Keratinocyte (primary cell): ENCODE measurements at places on chromosomes 1 and 21.

GRCh38 chr1:180053594-180054567, 99.3 kb downstream of the CEP350 start:
- no peak for DNase-seq

- DNase-seq, result no peak
Observed at GRCh38 chr1:75594327-75594726, 16.6 kb downstream of the SLC44A5 start.

DNA sequence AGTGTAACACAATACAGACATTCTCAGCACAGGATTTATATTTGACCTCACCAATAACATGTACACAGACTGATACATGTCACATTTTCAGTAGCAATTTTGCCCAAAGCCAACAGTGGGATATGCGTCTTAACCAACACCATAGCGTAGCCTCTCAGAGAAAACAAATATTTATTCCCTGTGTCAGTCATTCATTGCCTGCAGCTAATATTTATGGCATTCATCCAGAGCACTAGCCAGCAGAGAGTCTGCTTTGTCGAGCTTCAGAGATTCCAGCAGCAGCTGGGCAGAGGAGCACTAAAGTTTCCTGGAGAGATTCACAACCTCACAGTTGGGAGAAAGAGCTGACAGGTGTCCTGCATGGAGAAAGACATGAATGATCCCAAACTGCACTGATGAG, 400.7 kb upstream of the DAB1 start:
- no peak for DNase-seq

- DNase-seq, result no peak
Observed at GRCh38 chr21:24976238-24976637, 631.0 kb downstream of the MRPL39 start.

DNA sequence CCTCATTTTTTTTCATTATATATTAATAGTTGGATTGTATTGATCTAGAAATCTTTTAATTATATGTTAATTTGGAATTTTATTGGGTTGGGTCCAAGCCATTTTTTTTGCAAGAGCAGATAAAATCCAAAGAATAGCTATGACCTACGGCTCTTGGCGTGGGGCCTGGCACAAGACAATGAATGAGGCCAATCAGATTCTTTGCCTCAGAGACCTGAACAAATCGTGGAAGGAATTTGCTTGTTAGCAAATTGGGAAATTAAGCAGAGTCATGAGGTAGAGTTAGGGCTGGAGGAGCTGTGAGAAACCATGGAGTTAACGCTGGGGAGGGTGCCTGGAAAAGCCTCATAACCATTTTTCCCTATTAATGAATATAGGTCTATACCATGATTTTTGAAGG, 40.1 kb downstream of the CAMSAP2 start:
- no peak for DNase-seq

DNA sequence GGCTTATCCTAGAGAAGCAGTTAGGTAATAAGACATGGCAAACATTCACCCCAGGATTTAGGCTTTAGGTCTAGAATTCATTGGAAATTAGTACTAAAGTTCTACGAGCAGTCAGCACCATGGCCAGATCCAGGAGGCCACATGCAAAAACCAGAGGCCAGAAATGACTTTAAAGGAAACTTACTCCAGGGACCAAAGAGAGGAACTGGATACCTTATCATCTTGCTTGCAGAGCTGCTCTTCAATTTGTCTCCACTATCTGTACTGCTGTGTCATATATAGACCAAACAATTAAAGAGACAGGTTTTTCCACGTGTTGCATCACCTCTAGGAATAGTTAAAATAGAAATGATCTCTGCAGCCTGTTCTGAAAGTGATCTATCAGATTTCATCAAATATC, 127.8 kb downstream of the LMX1A start:
- DNase-seq, result no peak

DNA sequence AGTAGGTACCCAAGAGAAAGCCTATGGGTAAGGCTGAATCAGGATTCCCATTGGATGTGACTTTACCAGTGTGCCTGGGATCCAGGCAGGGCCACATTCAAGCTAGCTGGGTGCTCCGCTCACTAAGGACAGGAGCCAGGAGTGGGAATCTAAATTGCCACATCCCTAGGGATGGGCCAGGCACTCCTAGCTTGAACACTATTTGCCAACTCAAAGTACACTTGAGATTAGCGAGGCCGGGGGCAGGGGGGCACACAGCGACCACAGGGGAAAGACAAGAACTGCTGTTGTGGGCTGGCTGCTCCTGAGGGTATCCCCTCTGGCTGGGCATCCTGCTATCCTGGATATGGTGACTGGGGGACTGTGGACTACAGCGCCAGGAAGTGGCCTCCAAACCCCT, 4.3 kb downstream of the SLC45A3 start:
- DNase-seq, result no peak

GRCh38 chr1:119372503-119373086, 4.0 kb downstream of the HAO2 start:
- no peak for DNase-seq

DNA sequence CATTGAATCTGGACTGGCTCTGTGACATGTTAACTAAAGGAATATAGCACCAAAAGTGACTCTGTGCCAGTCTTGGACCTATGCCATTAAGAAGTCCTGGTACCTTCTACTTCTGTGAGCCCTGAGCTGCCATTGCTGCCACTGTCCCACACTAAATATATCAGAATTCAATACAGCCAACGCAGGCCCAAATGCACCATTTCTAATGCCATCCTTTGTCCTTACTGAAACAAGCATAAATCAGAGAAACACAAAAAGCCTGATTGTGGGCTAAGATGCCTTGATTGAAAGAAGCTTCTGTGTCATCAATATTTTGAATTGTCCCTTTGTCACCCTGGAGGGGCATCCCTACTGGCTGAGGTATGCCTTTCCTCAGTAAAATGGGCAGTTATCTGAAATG, 66.9 kb upstream of the NEK2 start:
- DNase-seq, result no peak

DNA sequence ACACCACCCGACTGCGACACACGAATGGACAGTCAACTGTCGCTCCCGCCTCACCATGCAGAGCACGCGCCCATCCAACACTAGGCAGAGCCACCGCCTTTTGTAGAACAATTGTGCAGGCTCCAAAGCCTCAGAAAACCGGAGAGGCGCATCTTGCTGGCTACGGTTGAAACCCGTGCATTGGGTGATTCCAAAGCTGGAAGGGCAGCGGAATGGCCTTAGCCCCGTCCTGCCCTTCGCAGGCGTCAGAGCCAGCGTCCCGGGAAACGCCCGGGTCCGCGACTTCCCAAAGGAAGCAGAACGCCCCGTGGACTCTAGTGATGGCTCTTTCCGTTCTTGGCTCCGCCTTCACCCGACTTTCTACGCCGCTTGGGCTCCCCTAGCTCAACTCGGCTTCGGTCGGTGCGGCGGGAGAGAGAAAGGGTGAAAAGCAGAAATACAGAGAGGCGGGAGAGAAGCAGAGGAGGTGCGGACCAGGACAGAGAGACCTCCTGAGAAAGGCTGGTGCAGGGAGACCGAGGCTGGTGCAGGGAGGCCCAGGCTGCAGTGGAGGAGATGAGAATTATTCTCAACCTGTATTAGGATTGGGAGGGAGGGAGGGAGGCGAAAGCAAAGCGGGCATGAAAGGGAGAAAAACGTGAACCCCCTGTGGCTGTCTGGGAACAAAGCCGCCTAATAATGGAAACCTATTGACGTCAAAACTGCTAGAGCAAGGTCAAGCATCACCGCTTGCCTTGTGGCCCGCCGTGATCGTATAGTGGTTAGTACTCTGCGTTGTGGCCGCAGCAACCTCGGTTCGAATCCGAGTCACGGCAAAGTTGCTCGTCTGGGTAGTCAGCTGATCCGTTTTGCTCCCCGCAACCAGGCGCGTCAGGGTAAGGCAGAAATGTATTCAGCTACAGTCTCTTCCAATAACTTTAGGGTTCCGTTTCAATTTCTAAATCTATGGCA, 99.5 kb downstream of the PRKAB2 start:
- no peak for DNase-seq

DNA sequence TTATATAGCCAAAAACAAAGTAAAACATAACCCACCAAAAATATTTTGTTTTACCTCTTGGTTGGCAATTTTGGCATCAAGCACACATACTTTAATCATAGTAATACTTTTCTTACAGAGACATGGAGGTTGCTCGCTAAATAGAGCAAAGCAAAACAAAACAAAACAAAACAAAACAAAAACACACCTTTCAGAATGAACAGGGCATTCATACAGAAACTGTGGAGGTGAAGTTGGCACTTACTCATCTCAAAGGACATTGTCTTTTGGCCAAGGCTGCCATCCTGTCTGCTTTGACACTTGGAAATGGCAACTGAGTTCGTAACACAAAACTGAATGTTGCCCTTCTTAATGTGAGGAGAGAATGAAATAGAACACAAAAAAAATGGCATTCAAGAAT, 773.1 kb downstream of the USP25 start:
- no peak for DNase-seq

DNA sequence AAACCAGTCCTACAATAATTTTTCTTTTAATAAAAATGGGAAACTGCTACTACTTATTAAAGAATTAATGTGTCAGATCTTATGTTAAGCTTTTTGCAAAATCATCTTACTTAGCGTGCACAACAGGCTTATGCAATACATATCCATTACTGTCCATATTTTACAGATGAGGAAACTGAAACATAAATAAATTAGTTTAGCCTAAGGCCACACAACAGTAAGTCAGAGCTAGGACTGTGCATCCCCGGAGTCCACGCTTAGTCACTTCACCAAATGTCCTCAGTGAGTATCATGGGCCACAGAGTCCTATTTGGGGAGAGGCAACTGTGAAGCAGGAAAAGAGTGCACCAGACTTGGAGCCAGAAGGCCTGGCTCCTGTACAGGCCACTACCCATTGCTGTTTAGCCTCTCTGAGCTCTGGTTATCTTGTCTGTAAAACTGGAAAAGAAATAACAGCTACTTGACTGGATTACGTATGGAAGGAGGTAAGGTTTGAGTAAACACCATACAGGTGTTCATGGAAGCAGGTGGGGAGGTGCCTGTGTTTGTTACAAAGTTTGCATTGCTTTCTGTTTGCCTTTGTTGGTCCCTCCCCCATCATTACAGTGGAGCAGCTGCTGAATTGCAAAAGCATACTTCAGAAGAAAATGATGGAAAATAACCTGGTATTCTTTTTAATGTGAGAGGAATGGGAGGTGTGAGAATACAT, 192.8 kb downstream of the FCRL5 start:
- DNase-seq, result no peak

DNA sequence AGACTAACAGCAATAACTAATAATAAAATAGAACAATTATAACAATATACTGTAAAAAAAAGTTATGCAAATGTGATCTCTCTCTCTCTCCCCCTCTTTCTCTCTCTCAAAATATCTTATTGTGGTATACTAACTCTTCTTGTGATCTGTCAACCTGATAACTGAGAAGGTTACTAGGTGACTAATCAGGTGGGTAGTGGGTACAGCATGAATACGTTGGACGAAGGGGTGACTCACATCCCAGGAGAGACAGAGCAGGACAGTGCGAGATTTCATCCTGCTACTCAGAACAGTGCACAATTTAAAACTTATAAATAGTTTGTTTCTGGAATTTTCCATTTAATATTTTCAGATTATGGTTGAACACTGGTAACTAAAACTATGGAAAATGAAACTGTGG, 257.5 kb downstream of the LRRC40 start:
- no peak for DNase-seq

- DNase-seq, result no peak
Observed at GRCh38 chr1:56663846-56664245, 18.7 kb downstream of the PRKAA2 start.

DNA sequence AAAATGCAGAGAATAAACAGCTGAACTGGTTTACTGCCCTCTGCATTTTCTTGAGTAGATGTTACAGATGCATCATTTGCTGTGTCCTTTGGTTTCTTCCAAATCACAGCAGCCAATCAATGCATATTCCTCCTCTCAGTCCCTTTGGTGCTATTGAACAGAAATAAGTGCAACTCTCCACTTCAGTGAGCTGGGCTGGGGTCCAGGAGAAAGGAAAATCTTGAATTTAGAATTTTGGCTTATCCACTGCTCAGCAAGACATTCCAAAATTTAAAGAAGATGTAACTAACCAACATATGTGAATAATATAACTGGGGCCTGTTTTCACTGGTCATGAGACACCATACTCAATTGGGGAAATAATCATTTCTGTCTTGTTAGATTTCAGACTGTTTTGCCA, 39.2 kb downstream of the PRMT6 start:
- no peak for DNase-seq

GRCh38 chr1:65211331-65211730, 63.3 kb downstream of the AK4 start:
- no peak for DNase-seq

DNA sequence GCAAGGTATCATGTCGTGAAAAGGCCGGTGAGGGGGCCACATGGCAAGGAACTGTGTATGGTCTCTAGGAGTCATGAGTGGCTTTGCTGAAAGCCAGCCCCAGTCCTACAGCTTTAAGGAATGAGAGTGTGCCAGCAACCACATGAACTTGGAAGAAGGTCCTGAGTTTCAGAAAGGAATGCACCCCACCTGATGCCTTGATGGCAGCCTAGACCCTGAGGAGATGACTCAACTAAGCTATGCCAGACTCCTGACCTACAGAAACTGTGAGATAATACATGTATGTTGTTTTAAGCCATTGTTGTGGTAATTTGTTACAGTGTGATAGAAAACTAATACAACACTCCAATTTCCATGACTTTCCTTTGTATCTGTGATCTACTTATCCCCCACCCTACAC, 33.5 kb upstream of the AKT3 start:
- DNase-seq, result no peak

DNA sequence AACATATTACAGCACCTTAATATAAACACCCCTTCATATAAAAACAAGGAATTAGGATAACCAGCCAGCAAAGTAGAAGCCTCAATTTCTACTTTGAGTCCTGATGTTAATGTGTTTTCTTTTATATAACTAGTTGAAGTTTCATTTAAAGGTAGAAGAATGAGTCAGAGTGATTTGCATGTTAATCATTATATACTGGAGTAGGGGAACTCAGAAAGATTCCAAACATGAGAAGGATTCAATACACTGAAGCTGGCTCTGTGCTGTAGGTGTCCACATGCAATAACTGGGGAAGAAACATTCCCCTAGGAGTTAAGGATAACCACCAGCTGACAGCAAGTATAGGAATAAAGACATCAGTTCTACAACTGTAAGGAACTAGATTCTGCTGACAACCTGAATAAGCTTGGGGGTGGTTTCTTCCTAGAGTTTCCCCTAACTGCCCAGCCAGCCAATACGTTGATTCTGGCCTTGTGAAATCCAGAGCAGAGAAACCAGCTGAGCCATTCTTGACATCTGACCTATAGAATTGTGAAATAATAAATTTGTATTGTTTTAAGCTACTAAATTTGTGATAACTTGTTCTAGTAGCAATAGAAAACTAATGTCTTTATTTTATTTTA, 33.4 kb upstream of the RNPC3 start:
- no peak for DNase-seq
